ENCODE measurements at places on chromosomes 2 and 18.

GRCh38 chr18:77067291-77068061 lies 65.1 kb downstream of the MBP start:
- no peak for DNase-seq

GRCh38 chr2:34848691-34849090 lies 1249.6 kb upstream of the FAM98A start:
- no peak for DNase-seq

DNA sequence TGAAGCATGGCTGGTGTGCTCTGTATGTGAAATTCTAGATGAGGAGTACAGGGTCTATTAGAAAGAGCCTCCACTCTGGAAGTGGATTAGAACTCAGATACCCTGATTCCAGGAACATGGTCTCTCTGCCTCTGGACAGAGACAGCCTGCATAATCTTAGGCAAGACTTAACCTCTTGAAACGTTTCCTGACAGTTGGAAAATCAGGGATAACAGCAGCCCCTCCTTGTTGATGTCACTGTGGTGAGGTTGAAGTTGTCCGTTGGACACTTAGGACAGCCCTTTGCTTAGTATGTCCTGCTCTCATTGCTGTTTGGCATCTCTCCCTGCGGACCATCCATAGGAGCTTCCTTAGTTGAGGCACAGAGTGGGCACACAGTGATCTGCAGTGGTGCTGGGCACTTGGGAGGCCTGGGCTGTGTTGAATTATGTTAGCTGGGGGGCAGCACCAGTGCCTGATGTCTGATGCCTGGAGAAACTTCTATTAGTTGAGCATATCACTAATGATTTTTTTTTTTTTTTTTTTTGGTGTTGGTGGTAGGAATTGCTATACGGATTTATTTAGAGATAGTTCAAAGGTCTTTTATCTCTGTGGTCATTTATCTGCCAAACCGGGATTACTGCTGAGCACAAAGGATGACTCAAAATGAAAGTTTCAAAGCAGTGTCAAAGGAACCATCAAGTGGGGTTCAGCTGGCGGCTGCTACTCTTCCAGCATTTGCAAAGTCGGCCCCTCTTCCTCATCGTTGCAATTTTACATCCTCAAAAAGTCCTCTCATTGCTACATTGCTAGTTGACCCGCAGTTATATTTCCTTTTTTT lies 28.8 kb downstream of the SETBP1 start:
- DNase-seq: no peak

DNA sequence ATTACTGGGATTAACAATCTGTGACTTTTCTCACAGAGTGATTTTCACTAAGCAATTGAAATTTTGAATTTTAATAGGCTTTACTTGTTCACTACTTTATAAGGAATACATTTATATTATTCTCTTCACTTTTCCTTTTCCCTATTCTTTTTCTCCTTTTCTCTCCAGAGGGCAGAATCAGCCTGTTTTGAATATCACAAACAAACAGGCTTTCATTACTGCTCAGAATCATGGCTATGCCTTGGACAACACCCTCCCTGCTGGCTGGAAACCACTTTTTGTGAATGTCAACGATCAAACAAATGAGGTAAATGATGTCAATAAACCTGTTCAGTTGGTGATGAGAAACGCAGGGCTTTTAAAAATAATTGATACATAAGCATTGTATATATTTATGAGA lies 35.3 kb downstream of the CPS1 start:
- no peak for DNase-seq
